ENCODE measurements at places on chromosomes 5 and 9. TPM values are rescaled to one million over a fixed set of nuclear protein-coding genes. Genes with fewer than 3 reads are reported as not detected.

- no peak for DNase-seq
Observed at GRCh38 chr5:177526191-177526590, 9.4 kb upstream of the DDX41 start.

DNA sequence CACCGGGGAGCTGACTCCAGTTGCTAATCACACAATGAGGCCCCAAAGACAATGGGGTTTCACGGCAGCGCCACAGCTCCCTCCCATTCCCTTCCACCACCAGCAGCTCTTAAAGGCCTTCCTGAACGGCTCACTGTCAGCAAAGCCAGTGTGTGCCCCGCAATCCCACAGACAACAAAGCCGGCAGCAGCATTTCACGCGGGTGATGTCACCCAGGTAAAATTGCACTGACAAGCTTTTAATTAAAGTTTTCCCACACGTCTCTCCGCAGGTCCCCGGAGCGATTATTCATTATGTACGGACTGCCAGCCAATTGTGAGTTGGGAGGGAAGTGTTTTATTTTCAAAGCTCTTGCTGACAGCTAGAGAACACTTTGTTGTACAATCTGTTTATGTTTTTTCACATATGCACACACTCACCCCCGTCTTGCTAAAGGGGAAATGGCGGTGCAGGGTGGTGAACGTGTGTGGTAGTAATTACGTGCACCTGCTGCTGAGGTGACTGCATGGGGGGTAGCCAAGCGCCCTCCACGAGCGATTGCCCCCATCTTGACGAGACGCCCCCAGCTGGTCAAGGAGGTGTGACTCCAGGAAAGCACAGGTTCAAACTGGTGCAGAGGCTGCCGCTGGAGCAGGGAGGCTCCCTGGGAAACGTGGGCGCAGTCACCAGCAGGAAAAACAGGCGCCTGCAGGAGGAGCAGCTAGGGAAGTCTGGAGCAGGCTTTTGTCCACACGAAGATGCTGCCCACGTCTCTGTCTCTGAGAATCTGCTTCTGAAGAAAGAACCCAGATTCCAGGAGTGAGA lies 65.0 kb downstream of the IRX2 start:
- no peak for DNase-seq

DNA sequence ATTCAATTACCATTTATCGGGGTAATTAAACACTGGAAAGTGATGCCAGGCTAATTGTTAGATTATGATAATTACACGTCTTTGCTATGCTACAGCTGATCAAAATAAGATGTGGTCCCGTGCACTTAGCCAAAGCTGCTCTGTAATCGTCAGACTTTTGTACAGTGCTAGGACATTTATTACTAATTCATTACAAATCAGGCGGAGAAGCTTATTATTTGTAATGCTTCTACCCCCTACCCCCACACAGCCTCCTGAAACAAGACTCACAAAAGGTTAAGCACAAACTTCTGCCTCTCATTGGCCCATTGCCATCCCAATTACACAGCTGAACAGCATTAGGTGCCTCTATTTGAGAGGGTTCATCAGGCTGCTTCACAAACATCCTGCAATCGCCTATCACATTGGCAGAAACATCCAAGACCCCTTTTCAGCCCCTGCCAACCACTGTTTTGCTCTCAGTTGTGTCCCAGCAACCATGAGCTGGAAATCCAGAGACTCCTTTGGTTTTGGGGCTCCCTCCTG lies 232.7 kb downstream of the EFNA5 start:
- DNase-seq, result no peak

DNA sequence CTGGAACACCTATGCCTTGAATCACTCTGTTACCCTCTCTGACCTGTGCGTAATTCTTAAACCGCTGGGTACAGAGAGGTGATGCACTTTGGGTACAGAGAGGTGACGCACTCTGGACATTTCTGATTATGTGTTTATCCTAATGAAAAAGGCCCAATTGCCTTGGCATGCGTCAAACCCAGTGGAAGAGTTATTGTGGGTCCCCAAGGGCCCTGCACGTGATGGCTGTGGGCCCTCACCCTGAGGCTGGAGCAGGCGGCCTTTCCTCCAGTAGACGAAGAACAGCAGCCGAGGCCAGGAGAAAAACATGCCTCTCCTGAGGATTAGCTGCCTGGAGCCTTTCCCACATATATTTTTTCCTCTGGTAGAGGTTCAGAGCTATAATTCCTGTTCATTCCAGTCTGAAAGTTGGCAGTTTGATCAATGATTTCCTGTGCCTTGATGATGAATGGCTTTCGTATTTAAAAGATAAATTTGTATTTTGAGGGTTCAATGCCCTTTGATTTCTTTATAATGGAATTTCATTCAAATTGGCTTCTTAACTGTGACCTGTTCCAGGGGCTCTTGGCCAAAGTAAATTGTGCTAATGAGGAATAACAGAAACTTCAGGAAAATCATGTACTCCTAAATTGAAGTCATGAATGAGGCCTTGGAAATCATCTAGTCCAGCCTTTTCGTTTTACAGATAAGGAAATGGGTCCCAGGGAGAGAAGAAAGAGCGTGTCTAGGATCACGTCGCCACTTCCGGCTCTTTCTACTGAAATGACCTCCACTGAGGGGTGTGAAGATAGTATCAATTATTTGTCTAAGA lies 22.8 kb downstream of the ACER2 start:
- no peak for DNase-seq

Gene NOXA1
- total RNA-seq, result 5.1 TPM

Gene RPS23
- 3,713 TPM for total RNA-seq

- DNase-seq, result no peak
Observed at GRCh38 chr9:125896404-125896803, 149.2 kb downstream of the PBX3 start.

GRCh38 chr9:71704796-71705195 lies 63.5 kb downstream of the CEMIP2 start:
- DNase-seq, result no peak

GRCh38 chr5:105695941-105696340 lies 1974.8 kb downstream of the EFNA5 start:
- DNase-seq, result no peak

Gene DIPK1B
- 1.1 TPM for total RNA-seq

DNA sequence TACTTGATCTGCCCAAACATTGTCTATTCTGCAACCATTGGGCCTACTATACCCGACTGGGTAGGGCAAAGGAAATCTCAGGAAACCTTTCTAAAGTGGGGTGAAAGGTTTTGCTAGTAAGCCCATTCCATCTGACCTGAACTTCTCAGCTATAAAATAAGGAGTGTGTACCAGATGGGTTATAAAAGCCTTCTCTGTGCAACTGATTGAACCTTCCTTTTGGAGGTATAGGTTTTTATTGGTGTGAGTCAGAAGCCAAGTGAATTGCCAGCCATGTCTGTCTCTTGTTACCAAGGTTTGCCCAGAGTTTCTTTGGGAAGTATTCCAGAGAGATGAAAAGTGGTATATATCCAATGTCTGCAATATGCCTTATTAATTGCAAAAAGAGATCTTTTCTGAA lies 1271.0 kb upstream of the WWC1 start:
- no peak for DNase-seq

Gene TAF11L5
- total RNA-seq, result not detected

Gene RACK1
- 2,212 TPM for total RNA-seq

Gene CKS2
- total RNA-seq, result 93.5 TPM

- no peak for DNase-seq
Observed at GRCh38 chr9:13450723-13451122, 171.2 kb upstream of the MPDZ start.

Gene SLC34A3
- total RNA-seq, result not detected

Gene AIF1L
- total RNA-seq, result 33.2 TPM

Gene PCDHGA10
- 7.2 TPM for total RNA-seq

Gene SPOCK1
- 0.99 TPM for total RNA-seq

GRCh38 chr9:99167694-99168093 lies 54.0 kb downstream of the ALG2 start:
- DNase-seq, result no peak

Gene TAF1L
- total RNA-seq, result not detected

Gene MORN5
- total RNA-seq, result not detected

- no peak for DNase-seq
Observed at GRCh38 chr5:179345433-179346321, at the start of gene ADAMTS2. Gene ADAMTS2 (minus strand): TSS chr5:179345461. CDS start chr5:179345328, 133 bp downstream.

GRCh38 chr9:121453232-121453892 lies 46.3 kb downstream of the GGTA1 start:
- no peak for DNase-seq

DNA sequence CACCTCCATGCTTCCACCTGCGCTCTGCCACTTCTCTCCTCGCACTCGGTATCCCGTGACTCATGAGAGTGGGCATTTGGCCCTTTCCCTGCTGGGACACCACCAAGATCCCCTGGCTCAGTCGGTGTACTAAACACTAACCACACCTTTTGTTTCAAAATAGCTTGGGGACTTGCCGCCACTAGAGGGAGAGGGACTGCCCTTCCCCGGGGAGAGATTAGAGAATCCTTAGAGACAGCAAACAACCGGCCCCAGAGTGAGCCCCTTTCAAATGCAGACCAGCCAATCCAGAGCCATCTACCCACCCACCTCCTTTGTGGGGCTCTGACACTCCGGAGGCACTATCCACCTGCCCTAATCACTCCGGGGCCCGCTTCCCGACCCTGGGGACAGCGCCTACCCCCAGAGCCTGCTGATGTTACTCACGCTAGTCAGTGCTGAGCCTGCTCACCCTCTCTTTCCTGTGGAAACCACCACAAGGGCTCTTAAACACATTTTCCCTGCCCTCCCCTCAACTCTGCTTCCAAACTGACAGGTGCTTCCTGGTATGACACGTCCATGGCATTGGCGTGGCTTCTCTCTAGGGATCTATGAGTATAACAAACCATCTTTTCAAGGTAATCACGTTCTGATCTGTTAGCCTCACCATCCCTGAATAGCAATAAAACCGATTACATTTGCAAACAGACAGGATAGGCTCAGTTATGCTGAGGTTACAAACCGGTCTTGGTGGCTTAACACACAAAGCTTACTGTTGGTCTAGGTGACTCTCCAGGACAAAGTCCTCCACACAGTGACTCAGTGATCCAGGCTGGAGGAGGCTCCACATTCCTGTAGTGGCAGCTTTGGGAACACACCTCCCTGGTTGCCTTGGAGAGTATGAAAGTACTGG lies 180.1 kb upstream of the MVB12B start:
- no peak for DNase-seq

GRCh38 chr9:113375057-113376023 lies 1.4 kb downstream of the HDHD3 start:
- no peak for DNase-seq

Gene AMBP
- not detected for total RNA-seq

- no peak for DNase-seq
Observed at GRCh38 chr9:80796632-80797031, 892.7 kb downstream of the TLE1 start.

Gene GPR151
- total RNA-seq, result not detected

DNA sequence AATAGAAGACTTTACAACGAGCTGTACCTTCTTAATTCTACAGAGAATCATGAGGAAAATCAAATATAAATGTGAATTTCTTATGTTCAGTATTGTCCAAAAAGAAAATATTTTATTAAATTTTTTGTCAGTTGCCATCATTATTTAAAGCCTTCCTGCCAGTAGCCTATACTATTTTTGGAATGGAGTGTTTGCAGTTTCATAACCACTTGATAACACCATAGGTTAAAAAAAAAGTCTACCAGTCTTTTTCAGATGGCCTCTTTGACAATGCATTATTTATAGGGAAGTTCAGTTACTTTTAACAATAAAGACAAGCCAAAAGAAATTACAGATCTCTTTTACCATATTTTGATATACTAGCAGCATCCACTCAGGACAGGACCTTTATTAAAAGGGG lies 80.3 kb upstream of the CCDC152 start:
- no peak for DNase-seq

Gene PCA3
- total RNA-seq, result not detected

Gene UBLCP1
- total RNA-seq, result 34.9 TPM

Gene PCDHGC5
- total RNA-seq, result 1.3 TPM

DNA sequence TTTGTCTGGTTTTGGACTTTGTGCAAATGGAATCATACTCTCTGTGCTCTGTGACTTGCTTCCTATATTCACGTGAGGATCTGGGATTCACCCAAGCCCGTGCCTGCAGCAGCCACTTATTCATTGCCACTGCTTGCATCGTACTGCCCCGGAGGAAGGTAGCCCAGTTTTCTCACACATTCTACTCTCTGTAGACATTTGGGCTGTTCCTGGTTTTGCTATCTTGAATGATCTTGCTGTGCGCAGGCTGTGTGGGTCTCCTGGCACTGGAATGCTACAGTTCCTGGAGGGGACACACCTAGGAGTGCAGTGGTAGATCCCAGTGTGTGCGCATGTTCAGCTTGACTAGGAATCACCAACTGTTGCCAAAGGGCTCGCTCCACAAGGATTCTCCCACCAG lies 99.2 kb upstream of the BOD1 start:
- DNase-seq, result no peak

Gene TMC1
- 3.1 TPM for total RNA-seq

Gene SLC34A1
- 0.47 TPM for total RNA-seq

- DNase-seq, result no peak
Observed at GRCh38 chr9:95726756-95727155, 148.7 kb upstream of the ERCC6L2 start.

DNA sequence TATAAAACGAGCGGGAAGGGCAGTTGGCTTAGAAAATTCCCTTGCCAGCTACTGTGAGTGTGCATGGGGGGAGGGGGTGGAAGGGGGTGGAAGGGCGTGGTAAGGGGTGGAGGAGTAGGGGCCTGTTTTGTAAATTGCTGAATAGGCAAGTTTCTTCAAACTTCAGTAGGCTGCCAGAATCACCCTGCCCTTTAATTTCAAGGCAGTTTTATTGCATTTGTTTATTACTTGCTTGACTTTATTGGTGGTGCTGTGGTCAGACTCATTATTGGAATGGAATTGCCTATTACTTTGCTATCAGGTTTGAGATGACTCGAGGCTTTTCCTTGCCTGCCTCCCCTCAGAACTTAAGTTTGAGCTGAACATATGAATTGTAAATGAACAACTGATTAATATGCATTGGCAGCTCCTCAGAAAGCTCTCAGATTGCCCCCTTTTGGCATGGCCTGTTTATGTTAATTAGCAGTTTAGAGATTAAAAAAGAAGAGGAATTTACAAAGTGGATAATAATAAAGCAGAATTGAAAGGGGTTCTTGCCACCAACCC lies 76.0 kb downstream of the SEMA6A start:
- no peak for DNase-seq

GRCh38 chr5:61245486-61245885 lies 83.2 kb upstream of the SMIM15 start:
- no peak for DNase-seq

Gene PHF24
- total RNA-seq, result 0.44 TPM

Gene PKD2L2
- not detected for total RNA-seq

DNA sequence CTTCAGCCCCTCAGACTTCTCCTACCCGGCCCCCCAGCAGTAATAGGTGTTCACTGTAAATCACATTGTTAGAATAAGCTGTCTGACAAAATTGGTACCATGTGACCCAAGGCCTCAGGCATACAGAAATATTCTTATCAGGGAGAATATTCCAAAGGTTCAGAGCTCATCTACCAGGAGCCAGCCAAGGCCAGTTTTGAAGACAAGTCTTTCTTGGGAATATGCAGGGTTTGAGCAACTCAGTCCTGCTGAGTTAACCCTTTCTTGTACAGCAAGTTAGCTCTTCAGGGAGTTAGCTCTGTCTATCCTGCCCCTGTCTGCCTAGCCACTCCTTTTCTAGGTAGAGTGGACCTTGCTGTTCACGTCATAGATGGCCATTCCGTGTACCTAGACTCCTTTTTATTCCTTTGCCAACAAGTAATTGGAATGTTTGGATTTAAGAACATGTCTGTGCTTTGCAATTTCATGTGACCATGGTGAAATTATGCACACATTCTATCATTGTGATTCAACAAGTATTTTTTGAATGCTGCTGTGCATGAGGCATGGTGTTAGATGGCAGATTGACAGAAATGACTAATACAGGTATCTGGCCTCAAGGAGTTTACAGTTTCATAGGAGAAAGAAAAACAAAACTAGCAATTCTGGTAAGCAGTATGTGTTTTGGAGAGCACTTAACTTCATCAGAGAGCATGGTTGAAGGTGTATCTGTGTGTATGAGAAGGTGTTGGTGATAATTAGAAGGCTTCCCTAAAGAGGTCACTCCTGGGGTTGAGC lies 22.6 kb downstream of the TGFBR1 start:
- DNase-seq, result no peak
